Activated CD4-positive, alpha-beta T cell treated with anti-CD3 and anti-CD28 coated beads, Interleukin-2, amount 50 U/mL, for 16 hours (primary cell): ENCODE measurements at places on chromosomes 2 and 18.

DNA sequence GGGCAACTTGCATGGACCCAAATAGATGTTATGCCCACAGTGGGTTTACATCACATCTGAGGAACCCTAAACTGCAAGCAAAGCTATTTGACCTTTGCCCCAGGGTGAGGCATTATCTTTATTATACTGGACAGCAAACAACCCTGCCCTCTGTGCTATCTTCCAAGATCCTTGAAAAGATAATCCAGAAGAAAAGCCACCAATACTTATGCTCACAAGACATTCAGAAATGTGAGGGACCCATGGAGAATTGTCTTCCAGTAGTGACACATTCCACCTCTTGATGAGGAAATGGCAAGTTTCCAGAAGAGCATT is 53.0 kb upstream of the NDUFV2 start:
- DNase-seq: no peak

GRCh38 chr2:43759195-43759594 is 14.6 kb upstream of the DYNC2LI1 start:
- DNase-seq: no peak

DNA sequence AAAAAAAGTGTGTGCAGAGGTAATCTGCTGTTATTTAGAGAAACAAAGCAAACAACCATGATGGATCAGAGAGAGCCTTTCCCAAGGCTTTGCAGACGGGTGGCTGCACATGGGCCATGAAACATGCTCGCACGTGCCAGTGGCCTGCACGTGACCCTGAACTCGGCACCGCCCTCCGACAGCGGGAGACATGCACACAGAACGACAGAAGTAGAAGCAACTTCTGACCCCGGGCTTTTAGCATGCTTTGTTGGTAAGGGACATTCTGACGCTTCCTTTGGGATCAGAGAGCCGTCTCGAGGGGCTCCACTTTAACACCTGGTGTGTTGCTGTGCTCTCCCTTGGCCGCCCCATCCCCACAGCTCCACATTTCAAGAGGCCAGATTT is 112.5 kb downstream of the KCNF1 start:
- DNase-seq: no peak

GRCh38 chr2:60465736-60466135 is 87.7 kb downstream of the BCL11A start:
- DNase-seq: no peak

DNA sequence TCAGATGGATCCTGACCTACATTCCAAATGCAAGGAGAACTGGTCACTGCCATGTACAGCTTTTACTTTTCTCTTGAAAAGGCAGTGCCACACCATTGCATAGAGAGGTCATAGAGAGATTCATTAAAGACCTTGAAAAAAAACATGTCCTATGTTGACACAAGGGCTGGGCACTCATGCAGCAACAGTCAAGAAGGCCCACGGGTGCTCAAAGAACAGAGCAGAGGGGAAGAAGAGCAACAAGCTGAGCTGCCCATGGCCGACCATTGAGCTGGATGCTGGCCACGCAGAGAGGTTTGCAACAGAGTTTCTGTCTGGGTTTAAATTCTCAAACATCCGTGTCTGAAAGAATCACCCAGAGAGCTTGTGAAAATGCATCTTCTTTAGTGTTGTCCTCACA is 99.1 kb downstream of the ADD2 start:
- DNase-seq: no peak

GRCh38 chr18:2895391-2895790 is 48.6 kb downstream of the EMILIN2 start:
- DNase-seq: no peak

- DNase-seq: no peak
These were observed 102.9 kb downstream of the TANC1 start for GRCh38 chr2:159071190-159071915.

DNA sequence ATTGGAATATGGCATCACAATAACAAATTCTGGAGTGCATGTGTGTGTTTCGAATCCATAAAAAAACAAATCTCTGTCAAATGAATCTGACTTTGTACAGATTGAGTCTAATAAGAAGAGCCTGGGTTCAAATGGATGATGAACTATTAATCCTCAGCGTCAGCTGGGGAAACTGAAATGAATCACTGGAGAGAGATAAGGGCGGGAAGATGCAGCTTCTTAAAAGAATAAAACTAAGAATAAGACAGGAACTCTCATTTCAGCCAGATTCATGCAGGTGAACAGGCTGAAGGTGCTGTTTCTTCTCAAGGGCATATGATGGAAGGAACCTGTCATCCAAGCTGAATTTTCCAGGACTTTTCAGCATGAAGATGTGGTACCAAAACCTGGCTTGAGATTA is 202.6 kb upstream of the TRIB2 start:
- DNase-seq: no peak

GRCh38 chr18:5430131-5430530 is 113.7 kb downstream of the EPB41L3 start:
- no peak for DNase-seq

DNA sequence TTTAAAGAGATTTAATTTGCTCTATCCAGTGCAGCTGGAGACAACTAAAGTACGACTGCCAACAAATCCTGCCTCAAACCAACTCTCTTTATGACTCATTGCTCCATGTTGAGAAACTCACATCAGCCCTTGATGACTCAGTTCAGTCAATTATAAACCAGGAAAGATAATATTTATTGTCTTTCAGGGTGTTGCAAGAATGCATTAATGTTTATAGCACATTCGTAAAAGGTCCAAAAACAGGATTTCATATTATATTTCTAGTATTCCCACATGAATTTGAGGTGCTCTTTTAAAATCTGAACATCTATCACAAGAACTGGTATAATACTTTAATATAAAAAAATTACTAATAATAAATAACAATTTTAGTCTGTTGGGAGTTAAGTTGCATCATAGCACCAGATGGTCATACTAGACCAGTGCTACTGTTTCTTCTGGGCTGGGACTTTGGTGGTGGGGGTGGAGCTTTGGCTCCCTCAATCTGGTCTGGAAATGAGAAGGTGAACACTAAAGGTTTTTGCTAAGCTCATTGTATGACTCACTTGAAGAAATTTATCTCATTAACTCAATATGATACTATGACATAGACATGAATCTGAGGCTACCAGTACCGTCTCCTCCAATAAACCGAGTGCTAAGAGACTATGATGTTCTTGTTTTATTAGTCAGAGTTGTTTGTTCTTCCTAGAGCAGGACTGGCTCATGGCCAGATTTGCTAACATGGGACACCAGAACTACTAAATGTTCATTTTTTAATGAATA is 26.6 kb upstream of the MAP3K20 start:
- DNase-seq: peak; percentile 88

GRCh38 chr2:239951825-239952224 is 73.3 kb downstream of the NDUFA10 start:
- no peak for DNase-seq

GRCh38 chr2:234463626-234464290 is 33.1 kb downstream of the ARL4C start:
- peak; percentile 76 for DNase-seq

- DNase-seq: no peak
These were observed 522.2 kb downstream of the PIK3C3 start for GRCh38 chr18:42477267-42477666.

DNA sequence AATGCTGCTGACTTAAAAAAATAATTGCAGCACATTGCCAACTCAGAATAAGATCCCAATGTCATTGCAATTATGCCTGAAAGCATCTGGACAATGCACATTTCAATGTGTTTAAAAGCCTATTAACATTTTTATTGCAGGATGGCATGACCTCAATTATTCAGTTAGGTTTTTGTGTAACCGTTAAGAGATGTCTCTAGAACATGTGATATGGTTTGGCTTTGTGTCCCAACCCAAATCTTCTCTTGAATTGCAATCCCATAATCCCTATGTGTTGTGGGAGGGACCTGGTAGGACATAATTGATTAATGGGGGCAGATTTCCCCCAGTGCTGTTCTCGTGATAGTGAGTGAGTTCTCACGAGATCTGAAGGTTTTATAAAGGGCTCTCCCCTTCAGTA is 43.2 kb upstream of the ZC3H15 start:
- DNase-seq: no peak

GRCh38 chr2:41907141-41907540 is 140.7 kb upstream of the PKDCC start:
- no peak for DNase-seq

DNA sequence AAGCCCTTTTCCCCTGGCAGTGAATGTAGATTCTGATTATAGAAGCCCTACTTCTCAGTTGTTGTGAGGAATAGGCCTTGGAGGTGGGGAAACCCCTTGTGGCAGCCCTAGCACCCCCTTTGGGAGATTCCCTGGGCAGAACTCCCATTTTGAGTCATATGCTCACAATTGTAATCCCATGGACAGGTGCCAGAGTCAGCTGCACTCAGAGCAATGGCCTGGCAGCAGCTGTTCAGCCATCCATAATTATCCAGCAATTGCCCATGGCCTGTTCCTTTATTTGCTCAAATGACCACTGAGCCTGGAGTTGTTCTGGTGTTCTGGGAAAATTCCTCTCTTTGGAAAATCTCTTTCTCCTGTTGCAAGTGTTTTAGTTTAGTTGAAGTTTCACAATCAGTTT is 71.7 kb downstream of the PTRHD1 start:
- DNase-seq: peak; percentile 12

DNA sequence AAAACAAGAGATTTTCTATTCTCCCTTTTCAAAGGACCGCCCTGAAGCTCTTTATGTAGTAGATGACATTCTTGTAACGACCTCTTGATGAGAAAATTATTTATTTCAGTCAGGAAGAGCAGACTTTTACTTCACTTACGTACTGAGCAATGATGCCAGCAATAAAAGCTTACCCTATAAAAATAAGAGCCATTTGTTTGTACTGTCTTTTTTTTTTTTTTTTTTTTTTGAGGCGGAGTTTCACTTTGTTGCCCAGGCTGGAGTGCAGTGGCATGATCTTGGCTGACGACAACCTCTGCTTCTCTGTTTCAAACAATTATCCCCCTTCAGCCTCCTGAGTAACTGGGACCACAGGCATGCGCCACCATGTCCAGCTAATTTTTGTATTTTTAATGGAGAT is 39.2 kb downstream of the CRIM1 start:
- no peak for DNase-seq
